ENCODE measurements at places on chromosomes 13 and 19.
A peak's percentile ranks its signal among the peaks of the same experiment; 100 is the strongest.

GRCh38 chr19:46958532-46958931 lies 61.1 kb upstream of the NPAS1 start:
- DNase-seq, result no peak

GRCh38 chr19:16607819-16608218 lies 20.2 kb downstream of the MED26 start:
- no peak for DNase-seq

- no peak for DNase-seq
Observed at GRCh38 chr19:2770055-2771013, 12.7 kb downstream of the SGTA start.

GRCh38 chr13:46778890-46779289 lies 18.1 kb downstream of the ESD start:
- no peak for DNase-seq

GRCh38 chr19:19410553-19411550 lies 5.4 kb downstream of the GATAD2A start:
- no peak for DNase-seq

GRCh38 chr13:27455331-27455855 lies 5.0 kb upstream of the MTIF3 start:
- DNase-seq, result peak; percentile 19

DNA sequence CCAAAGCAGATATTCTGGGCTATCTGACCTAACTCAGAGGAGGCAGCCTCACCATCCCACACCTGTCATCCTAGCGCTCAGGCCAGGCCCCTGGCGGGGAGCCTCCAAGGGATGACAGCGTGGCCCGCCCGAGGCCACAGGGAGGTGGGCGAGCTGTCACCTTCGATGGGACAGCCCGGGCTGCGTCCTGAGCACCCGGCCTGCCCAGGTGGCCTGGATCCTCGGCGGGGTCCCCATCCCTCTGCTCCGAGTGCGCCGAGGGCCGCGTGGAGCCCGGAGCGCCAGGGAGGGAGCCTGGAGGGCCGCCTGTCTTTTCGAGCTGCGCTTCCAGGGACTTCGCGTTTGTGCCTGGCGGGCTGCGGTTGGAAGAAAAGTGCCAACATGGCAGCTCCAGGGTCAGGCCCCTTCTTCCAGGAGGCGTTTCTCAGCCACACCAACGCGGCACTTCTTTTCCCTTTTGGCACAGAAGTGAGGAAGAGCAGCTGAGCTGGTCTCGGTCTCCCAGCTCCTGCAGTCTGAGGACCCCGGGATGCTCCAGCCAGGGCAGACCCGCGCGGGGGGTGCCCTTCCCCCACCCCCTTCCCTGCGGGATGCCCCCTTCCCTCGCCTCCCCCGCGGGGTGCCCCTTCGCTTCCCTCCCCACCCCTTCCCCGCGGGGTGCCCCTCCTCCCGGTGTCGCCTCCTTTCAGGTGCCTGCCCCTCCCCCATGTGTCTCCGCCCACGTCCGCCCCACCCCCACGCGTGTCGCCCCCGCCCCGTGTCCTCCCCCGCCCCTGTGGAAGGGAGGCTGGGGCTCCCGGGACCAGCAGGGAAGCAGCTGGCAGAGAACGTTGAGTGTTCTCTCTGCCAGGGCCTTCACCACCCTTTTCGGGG lies 42.3 kb downstream of the GJA3 start:
- DNase-seq, result no peak

DNA sequence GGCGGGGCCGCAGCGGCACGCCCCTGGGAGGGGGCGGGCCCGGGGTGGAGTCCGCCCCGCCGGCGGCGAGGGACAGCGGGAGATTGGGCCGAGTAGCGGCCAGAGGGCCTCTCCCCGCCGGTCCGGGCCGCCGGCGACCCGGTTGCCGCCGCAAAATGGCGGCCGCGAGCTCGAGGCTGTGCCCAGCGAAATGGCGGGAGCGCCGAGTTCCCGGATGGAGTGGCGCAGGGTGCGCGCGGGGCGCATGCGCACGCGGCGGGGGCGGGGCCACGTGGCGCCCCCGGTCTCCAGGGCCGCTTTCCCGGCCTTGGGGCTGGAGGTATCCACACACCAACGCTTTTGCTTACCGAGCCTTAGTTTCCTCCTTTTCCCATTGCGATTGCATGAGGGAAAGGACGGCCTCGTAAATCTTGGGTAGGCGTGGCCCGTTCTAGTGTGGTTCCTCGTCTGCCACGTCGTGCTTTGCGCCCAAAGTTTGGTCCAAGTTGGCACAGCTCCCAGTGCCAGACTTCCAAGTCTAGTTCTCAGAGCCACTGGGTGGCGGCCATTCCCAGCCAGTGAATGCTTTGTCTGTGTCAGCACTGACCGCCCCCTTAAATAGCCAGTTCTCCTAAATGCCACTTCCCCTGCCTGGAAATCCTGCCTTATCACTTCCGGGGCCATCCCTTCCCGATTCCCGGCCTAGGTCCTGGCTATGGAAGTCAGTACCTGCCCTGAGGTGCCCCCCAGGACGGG lies 513 bp downstream of the CIRBP start:
- peak; percentile 88 for DNase-seq
